ENCODE measurements at places on chromosomes 4 and X.

DNA sequence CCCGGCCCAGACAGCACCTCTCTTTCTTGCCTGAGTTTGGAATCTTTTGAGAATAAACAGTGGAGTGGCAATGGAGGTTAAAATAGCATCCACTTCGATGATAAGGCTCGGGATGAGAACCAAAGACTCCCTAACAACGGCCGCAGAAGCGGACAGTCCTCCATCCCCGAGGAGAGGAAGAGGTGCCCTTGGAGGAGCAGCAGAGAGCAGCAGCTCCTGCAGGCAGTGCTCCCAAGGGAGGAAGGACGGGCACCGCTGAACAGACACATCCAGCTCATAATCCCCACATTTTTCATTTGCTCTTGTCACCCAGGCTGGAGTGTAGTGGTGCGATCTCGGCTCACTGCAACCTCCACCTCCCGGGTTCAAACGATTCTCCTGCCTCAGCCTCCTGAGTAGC lies 61.3 kb downstream of the DCTD start:
- DNase-seq, result no peak

GRCh38 chr4:59127743-59128142 lies 2017.6 kb upstream of the IGFBP7 start:
- DNase-seq, result no peak

GRCh38 chrX:148632444-148632843 lies 132.0 kb downstream of the AFF2 start:
- DNase-seq, result no peak

DNA sequence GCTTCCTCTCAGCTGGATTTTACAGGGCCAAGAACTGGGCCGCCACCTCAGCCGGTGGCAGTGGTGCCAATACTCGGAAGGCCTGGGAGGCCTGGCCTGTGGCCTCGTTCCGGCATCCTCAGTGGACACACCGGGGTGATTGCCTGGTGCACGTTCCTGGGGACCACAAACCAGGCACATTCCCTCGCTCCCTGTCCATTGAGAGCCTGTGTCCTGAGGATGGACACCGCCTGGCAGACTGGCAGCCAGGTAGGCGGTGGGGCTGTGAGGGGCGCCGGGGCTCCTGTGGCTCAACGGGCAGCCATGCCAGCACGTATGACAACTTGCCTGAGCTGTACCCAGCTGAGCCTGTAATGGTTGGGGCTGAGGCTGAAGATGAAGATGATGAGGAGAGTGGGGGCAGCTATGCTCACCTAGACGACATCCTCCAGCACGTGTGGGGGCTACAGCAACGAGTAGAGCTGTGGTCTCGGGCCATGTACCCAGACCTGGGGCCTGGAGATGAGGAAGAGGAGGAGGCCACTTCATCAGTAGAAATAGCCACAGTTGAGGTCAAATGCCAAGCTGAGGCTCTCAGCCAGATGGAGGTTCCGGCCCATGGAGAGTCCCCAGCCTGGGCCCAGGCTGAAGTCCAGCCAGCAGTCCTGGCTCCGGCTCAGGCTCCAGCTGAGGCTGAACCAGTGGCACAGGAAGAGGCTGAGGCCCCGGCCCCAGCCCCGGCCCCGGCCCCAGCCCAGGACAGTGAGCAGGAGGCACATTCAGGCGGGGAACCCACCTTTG lies 70.4 kb downstream of the STARD8 start:
- peak; percentile 34 for DNase-seq

DNA sequence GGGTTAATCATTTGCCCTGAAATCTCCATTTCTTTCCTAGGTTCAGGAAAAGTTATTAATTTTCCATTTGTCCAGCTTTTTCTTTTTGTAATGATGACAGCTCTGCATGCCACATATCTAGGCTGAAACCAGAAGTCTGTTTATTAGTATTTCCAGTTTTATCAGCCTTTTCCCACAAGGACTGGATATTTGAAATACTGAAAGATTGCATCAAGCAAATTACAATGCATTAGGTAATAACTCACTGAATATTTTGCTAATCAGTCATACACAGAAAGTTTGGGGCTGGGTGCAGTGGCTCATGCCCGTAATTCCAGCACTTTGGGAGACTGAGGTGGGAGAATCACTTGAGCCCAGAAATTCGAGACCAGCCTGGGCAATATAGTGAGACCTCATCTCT lies 21.5 kb downstream of the SLC9A7 start:
- DNase-seq, result no peak

DNA sequence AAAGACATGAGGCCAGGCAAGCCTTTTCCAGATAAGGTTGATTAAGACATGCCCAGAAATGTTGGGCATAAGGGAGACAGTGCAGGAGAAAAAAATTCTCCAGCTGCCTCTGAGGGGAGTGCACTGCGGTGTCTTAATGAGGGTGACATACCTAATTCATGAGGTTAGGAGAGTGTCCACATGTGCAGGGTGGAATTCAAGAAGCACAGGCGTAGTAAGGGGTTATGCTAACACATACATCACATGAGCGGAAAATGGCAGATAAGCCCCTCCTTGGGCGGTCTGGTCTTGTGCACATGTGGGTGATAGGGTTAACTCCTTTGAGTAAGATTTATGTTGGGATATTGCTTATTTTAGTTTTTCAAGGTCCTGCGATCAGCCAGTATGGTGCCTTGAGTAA lies 122.4 kb downstream of the PHKA2 start:
- DNase-seq, result no peak

DNA sequence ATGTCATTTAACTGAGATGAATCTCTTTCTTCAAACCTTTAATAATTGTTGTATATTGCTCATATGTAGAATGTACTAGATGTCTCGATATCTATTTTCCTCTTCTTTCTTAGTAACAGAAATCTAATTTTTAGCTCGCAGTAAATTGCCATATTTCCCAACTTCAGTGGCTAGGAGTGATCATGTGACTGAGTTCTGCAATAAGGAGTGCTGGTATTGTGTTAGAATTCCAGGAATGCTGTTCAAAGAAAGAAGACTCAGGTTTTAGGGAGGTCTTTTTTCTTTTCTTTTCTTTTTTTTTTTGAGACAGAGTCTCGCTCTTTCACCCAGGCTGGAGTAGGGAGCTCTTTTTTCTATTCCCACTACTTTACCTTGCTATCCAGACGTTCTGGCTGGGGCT lies 81.7 kb downstream of the SLC10A7 start:
- DNase-seq, result no peak

DNA sequence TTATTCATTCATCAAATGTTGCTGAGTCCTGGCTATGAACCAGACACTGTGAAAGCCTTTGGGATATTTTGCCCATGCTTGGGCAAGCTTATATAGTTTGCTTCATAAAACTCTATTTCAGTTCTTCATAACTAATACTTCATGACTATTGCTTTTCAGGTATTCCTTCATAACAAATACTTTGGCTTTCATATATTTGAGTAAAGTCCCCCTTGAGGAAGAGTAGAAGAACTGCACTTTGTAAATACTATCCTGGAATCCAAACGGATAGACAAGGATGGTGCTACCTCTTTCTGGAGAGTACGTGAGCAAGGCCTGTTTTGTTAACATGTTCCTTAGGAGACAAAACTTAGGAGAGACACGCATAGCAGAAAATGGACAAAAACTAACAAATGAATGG lies 1.7 kb upstream of the AFP start:
- DNase-seq, result no peak

- DNase-seq, result no peak
Observed at GRCh38 chrX:149493567-149494562, 11.2 kb downstream of the IDS start.

DNA sequence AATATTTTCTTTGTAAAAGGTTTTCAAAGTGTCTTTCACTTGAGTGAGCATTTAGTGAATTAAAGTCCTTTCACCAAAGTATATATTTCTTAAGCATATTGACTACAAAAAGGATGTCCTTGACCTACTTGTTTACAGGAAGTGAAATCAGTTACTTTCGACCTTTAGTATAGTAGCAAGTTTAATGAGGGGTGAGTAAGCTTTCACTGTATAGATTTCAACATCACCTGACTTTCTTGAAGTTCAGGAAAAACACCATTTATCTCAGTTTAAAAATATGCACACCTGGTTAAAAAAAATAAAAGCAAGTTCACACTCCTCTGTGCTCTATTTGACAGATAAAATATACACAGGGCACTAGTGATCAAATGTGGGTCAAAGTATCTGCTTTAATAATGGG lies 88.1 kb downstream of the CCSER1 start:
- no peak for DNase-seq

All from sciatic nerve (tissue), 2 donors.